ENCODE measurements at places on chromosomes 12 and 14.

DNA sequence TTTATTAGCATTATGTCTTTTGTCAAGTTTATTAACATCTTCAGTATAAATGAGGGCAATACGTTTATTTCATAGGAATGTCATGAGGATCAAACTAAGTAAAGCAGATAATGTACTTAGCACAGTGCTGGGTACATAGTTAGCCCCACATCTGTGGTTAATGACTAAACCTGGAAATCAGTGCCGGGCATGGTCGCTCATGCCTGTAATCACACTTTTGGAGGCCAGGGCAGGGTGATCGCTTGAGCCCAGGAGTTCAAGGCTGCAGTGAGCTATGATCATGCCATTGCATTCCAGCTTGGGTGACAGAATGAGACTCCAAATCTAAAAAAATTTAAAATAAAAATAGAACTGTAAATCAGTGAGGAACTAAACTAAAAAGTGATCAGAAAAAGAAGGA, 44.8 kb upstream of the GUCY2C start:
- no peak for DNase-seq

- DNase-seq: no peak
Observed at GRCh38 chr14:81123811-81124210, 96.9 kb downstream of the GTF2A1 start.

DNA sequence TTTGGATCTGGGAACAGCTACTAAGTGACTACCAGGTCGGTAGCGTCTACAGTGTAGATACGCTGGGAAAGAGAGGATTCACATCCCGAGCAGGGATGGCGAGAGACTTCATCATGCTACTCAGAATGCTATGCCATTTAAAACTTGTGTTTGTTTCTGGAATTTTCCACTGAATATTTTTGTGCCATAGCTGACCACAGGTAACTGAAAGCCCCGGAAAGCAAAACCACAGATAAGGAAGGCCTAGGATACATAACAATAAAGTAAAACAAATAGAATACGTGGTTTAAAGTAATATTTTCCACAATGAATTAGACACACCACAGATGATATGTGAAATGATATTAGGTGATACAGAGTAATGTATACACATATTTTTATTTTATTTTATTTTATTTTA, 7.9 kb upstream of the HCAR1 start:
- no peak for DNase-seq

GRCh38 chr14:68628605-68629310, 164.1 kb downstream of the ZFP36L1 start:
- no peak for DNase-seq

DNA sequence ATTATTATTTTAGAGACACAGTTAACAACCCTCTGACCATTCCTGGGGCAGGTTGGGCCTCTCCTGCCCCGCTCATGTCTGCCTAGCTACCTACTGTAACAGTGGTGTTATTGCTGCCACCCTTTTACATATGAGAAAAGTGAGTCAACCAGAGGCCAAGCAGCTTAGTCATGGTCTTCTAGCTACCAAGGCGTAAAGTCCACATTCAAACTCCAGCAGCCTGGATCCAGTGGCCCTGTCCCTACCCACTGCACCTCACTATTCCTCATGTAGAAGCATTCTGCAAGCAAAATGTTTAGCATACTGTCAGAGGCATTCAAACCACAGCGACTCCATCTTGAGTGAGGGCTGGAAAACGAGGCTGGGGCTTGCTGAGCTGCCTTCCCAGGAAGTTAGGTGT, 95.8 kb downstream of the SLC15A4 start:
- DNase-seq: no peak

All from activated CD8-positive, alpha-beta memory T cell treated with anti-CD3 and anti-CD28 coated beads, Interleukin-2, amount 10 ng/mL, durations not matched to agents 7 days and 5 days (primary cell).